ENCODE measurements at places on chromosomes 5 and 9.

- DNase-seq: no peak
These were observed 208.3 kb downstream of the TLE1 start for GRCh38 chr9:81480828-81481604.

DNA sequence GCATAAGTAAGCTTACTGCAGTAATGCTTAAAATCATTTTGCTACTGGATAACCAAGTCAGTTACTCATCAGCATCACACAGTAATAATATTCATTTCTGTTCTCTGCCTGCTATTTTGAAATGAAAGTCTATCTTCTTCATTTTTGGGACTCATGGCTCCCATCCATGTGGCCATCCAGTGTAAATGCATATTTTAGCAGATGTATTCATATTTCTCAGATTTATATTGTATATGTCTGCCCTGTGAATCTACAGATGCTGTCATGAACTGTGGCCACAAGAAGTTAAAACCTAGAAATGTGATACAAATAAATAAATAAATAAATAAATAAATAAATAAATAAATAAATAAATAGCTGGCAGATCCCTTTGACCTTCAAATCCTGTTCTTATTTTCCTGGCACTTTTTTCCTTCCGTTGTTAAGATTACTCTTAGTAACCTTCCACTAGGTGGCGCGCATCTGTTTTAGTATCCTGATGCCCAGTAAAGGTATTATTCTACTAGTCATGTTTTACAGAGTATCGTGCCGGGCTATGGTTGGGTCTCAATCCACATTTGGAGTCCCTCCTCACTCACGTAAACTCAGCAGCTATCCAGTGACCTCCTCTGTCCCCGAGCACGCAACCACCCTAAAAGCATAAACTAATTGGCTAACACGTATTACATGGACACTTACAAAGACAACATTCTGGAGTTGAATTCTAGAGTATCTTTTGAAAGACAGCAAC, 79.2 kb upstream of the IL7R start:
- DNase-seq: peak; percentile 47

- DNase-seq: no peak
These were observed 68.5 kb downstream of the PTCD2 start for GRCh38 chr5:72388646-72389045.

- peak; percentile 33 for DNase-seq
These were observed 47.8 kb upstream of the IER5L start for GRCh38 chr9:129225815-129226214.

GRCh38 chr9:98402019-98402840, 146.8 kb upstream of the TBC1D2 start:
- no peak for DNase-seq
